ENCODE measurements at places on chromosomes 2 and 18.

GRCh38 chr2:53786352-53786704 is 425 bp downstream of the ASB3 start:
- DNase-seq = no peak

DNA sequence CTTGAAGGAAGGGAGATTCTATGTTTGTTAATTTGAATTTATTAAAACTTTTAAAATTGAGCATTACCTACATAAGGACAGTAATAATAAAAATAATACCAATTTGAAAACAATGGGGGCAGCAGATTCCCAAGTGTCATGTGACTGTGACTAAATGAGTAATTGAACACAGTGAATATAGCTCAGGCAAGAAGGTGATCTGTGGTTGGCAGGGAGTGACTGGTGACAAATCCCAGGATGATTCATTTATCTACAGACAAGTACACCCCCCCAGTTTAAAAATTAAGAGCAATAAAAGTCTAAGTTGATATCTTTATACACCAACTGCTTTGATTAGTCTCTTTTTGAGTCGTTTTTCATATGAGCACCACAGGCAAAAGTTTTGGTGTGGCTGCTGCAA is 299.5 kb downstream of the ARHGAP15 start:
- DNase-seq = peak; percentile 24

GRCh38 chr2:188984065-188984491 is 9.9 kb downstream of the COL3A1 start:
- DNase-seq = no peak

DNA sequence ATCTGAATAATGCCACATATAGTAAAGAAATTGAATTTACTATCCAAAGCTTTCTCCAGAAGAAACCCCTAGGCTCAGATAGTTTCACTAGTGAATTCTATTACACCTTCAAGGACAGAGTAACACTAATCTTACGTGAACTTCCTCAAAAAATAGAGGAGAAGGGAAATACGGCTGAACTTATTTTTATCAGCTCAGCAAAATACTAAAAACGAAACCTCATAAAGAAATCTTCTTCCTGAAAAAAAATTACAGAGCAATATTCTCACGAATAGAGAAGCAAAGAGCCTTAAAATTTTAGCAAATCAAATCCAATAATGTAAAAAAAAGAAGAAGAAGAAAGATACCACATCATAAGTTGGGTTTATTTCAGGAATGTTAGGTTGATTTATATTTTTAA is 14.7 kb downstream of the CAPN13 start:
- DNase-seq = no peak

GRCh38 chr18:54783139-54783538 is 45.1 kb upstream of the RAB27B start:
- no peak for DNase-seq

DNA sequence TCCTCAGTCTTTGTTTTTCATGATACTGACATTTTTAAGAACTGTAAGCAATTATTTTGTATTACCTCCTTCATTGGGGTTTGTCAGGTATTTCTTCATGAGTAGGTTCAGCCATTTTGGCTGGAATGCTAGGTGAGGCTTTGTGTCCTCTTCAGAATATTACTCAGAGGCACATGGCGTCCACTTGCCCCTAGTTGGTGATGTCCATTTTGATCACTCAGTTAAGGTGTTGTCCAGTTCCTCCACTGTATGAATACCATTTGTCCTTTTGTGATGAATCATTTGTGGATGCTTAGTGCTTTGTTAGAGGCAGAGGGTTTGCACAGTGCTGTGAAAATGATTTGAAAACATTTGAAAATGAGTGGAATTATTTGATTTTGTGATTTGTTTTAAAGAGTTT is 4.7 kb downstream of the IL1RL2 start:
- no peak for DNase-seq

DNA sequence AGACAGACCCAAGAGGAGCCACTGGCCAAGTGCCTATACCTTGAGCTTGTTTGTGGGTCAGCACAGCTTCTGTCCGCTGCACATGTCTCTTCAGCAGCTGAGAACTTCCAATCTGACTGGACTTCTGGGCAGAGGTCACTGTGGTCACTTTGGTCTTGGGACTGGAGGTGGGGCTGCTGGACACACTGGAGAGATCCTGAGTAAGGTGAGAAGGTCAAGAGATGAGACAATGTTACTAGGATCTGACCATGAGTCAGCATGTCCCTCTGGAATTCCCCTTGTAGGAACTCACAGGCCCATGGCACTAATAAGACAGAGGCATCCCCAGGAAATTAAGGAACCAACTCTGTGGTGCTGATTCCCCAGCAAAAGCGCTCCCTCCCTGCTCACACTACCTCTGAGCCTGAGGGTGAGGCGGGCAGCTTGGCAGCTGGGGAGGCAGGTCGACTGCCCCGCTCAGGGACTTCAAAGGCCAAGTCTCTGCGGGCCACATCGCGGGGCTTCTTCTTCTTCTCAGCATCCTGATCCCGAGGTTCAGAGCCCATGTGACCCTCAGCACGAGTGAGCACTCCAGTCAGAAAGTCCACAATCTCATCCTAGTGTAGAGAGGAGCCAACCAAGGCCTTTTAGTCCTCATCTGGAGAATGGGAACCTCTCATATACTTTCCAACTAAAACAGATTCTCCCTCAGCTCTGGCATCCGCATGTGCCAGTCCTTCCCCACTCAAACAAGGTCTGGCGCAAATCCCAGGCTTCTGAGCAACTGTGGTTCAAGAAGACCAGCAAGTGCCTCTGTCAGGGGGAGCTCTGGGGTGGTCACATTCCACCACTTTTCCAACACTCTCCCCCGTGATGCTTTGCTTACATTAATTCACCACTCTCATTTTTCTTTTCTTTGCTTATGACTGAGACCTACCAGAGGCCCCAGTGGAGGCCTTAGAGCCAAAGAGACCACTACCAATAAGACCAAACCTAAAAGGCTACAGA is 29.4 kb downstream of the KANSL3 start:
- DNase-seq = no peak

GRCh38 chr2:232528746-232529460 is 2.9 kb downstream of the CHRND start:
- no peak for DNase-seq

GRCh38 chr2:157107460-157107859 is 150.0 kb upstream of the GALNT5 start:
- DNase-seq = no peak

- DNase-seq = no peak
Observed at GRCh38 chr2:121450301-121450700, 80.4 kb upstream of the RNU4ATAC start.

- no peak for DNase-seq
Observed at GRCh38 chr2:46872902-46873603, 42.6 kb downstream of the MCFD2 start.

DNA sequence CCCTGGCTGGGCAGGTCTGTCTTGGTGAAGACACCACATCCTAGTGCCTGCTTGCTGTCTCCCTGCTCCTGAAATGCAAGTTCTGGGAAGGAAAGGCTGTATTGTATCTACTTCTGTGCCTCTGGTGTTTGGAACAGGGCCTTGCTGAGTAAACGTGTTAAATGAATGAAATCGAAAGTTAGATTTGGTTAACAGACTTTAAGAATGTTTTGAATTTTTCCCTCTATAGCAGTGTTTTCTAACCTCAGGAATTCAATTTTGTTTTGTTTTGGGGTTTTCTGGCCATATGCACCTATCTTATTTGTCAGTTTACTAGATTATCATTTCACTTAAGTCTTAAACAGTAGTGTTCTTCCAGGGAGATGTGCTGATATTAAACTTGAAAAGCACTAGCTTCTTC is 20.7 kb downstream of the FARP2 start:
- no peak for DNase-seq

DNA sequence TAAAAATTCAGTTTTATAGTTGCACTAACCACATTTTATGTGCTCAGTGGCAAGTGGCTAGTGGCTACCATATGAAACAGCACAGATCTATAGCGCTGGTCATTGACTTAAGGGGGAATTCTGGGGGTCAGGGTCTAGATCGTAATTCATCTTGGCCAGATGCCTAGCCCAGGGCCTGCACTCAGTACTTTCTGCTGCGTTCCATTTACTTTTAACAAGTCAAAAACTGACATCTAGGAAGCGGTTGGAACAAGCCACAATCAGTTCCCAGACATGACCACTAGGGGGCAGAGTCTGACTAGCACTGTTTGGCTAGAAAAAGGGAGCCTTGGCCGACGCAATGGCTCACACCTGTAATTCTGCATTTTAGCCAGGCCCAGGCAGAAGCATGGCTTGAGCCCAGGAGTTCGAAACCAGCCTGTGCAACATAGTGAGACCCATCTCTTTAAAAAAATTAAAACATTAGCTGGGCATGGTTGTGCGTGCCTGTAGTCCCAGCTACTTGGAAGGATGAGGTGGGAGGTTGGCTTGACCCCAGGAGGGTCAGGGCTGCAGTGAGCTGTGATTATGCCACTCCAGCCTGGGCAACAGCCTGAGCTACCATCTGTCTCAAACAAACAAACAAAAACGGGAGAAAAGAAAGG is 9.0 kb upstream of the TMBIM1 start:
- peak; percentile 73 for DNase-seq

DNA sequence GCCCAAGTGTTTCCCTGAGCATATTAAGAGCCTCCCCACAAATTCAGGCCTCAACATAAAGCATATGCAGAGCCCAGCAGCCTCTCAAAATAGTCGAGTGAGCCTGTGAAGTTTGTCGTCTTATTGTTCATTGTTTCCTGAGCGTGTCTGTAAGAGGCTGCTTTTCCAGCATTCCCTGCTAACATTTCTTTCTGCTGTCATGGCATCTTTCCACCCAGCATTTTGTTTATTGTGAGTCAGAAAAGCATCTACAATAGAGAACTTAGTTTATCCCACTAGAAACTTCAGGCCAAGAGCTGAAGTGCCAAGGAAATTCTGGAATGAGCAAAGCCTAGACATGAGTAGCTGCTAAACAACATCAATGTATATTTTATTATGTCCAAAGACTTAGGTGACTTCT is 46.3 kb upstream of the STAM2 start:
- no peak for DNase-seq

GRCh38 chr2:159065313-159065712 is 96.9 kb downstream of the TANC1 start:
- DNase-seq = no peak

DNA sequence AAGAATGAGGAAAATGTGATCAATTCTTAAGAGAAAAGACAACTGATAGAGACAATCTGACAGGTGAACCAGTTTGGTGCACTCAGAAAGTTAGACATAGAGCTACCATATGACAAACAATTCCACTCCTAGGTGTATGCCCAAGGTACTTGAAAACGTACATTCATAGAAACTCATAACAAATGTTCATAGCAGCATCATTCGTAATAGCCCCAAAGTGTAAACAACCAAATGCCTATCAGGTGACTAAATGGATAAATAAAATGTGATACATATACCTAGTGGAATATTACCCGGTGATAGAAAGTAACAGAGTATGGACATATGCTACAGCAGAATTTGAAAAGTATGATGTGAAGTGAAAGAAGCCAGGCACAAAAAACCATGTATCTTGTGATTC is 149.3 kb upstream of the TRIB2 start:
- DNase-seq = no peak

DNA sequence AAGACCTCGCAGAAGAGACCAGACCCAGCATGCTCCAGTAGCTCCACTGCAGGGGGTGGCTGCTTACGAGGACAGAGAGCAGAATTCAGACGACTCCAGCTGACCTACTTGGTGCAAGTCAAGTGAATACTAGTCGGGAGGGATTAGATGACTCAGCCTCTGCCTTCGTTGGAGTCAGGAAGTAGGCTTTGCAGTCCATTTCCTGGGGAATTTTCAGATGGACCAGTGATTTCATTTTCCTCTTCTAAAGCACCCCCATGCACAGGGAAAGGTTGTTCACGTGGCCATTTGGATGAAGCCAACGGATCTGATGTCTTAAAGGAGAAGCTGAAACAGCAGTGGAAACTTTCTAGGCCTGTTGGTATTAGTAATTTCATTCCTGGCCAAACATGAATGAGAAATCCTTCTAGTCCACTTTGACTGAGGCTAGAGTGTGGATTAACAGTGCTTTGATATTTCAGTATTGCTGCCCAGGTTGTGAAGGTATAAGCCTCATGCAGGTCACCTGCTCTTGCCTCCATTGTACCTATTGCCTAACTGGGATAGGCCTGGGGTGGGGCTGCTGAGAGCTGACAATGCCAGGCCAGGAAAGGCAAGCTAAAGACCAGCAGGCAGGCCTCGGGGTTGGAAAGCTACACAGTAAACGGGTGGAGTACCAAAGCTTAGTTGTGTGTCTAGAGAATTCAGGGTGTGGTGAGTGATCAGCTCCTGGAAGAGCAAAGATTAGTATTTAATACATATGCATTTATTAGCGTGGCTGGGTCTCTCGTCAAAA is 117.6 kb upstream of the FOSL2 start:
- no peak for DNase-seq

GRCh38 chr2:72989770-72990556 is 72.6 kb downstream of the EMX1 start:
- DNase-seq = no peak

DNA sequence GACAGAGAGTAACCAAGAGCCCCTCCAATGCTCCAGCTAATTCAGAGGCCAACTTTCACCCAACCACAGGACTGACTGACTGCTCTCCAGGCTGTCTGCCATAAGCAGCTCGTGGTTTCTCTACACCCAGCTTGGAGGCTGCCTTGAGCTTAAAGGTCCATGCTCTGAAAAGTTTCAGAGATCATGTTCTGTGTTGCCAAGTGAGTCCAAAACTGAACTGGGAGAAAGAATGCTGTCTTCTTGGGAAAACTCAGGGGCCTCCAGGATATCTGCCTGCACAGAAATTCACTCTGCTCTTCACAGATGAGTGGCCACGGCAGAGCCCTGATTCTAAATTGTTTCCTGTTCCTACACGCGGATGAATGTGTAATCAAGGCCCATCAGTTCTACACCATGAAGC is 51.1 kb downstream of the LPIN2 start:
- no peak for DNase-seq

- DNase-seq = no peak
Observed at GRCh38 chr2:651951-652373, 25.2 kb downstream of the TMEM18 start.

DNA sequence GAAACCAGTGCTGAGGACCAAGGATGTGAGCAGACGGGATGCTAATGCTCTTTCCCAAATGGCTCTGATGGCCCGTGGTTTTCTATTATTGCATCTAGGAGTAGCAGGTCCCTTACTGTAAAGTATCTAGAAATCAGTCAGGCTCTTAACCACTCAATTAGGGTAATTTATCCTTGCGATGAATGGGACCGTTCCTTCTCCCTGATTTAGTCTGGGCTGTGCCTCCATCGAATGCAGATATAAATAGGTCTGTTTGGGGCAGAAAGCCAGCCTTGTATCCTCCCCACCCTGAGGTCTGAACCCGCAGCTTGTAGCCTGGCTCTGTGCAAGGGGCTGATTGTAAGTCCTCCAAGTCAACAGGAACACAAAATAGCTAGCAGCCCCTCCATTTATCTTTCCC is 9.5 kb upstream of the SMARCAL1 start:
- DNase-seq = no peak

- DNase-seq = no peak
Observed at GRCh38 chr2:26646986-26647672, 6.0 kb upstream of the CIB4 start.

Data from activated T-helper 9 cell treated with anti-CD3 and anti-CD28 coated beads, Interleukin-2, amount 50 U/mL, for 16 hours (primary cell).